ENCODE measurements at places on chromosomes 2 and 18. TPM values are rescaled to one million over a fixed set of nuclear protein-coding genes. Genes with fewer than 3 reads are reported as not detected.

Gene AQP12B
- not detected for total RNA-seq

Gene NXPH2
- total RNA-seq = not detected

GRCh38 chr2:225999692-226000091, 600.2 kb downstream of the NYAP2 start:
- no peak for DNase-seq

Gene IL1B
- not detected for total RNA-seq

GRCh38 chr2:2187196-2187595, 143.9 kb downstream of the MYT1L start:
- DNase-seq = no peak

Gene RND3
- total RNA-seq = 25.5 TPM

Gene ECEL1
- total RNA-seq = not detected

DNA sequence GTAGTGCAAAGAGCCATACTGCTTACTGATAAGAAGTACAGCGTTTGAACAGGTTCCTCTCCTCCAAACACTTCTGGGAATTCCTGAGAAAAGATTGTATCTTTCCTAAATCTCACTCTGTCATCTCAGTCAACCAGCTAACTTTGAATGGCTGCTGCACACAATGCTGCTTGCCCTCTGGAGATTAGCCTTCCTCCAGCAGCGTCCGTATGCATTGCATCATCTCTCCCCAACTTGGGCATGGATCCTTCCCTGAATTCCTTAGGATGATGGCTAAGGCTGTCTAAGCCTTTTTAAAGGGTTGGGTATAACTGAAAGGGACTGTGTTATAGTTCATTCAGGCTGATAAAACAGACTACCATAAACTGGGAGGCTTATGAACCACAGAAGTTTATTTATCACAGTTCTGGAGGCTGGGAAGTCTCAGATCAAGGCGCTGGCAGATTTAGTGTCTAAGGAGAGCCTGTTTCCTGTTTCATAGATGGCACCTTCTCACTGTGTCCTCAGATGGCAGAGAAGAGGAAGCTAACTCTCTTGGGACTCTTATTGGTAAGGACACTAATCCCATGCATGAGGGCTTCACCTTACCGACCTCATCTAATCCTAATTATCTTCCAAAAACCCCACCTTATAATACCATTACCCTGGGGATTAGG, 105.3 kb downstream of the PAX3 start:
- DNase-seq = no peak

DNA sequence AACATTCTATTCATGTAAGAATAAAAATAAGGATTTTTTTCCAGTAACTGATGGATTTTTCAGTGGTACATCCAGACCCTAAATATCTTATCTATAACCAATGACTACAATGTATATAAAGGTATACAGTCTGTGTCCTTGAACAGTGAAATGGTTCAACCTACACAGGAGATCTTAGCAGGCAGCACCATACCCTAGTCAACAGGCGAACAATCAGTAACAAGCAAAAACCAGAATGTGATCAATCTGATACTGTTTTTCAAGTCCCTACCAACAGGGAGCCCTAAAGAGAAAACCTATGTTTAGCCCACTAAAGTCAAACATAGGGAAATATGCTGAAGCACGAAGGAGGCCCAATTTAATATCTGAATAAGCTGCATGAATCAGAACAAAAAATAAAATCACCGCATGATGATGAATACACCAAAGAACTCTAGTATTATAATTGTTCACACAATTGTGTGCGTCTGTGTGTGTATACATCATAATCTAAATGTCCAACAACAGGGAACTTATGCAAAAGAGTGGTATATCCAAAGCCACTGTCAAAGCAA, 26.0 kb downstream of the PTPN2 start:
- DNase-seq = no peak

GRCh38 chr2:177335917-177336450, 56.6 kb upstream of the AGPS start:
- DNase-seq = no peak

Gene DSG4
- total RNA-seq = not detected

- DNase-seq = peak; percentile 50
These were observed 46.4 kb downstream of the CCDC85A start for GRCh38 chr2:56230156-56230555.

GRCh38 chr2:134454931-134455330, 201.1 kb downstream of the MGAT5 start:
- DNase-seq = no peak

Gene TMEM200C
- under 0.01 TPM for total RNA-seq

DNA sequence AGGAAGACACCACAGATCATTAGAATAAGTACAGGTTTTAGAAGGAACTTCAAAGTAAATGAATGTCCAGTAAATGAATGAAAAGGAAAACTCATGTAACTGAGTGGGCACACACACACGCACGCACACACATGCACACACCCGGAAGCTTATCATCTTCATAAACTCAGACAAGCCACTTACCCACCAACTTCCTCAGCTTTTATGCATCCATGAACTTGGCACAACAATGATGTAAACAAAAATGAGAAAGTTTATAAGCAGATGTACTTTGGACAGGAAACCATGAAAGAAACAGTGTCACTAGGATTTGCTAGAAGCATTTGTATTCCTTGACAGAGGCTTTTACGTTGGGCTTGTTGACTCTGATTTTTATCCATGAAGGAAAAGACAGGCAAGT, 23.2 kb downstream of the RNF152 start:
- no peak for DNase-seq

- DNase-seq = no peak
These were observed 98.1 kb upstream of the ZFP36L2 start for GRCh38 chr2:43324259-43325106.

DNA sequence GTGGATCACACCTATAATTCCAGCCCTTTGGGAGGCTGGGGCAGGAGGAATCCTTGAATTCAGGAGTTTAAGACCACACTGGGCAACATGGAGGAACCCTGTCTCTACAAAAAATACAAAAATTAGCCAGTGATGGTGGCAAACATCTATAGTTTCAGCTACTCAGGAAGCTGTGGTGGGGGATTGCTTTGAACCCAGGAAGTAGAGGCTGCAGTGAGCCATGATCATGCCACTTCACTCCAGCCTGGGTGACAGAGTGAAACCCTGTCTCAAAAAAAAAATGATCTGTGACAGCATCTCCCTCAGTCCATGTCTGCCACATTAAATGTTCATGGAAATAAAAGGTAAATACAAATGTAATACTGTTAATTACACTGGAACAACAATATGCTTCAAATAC, 121.4 kb upstream of the COL5A2 start:
- DNase-seq = no peak

DNA sequence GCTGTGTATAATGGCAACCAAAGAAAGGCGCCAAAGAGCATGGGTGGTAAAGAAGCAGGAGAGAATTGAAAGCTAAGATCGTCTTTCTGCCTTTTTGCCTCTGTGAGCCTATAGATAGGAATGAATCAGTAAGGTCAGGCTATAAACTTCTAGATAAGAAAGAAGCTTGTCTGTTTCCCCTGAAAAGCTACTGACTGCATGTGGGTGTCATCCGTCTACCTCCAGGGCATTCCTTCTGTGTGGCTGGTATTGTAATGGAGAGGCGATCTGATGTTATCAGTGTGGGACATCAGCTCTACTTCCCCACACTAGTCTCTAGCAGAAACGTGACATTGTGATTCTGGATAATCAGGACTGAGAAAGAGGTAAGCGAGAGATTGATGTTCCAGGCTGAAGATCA, 63.4 kb upstream of the PLA2R1 start:
- no peak for DNase-seq

DNA sequence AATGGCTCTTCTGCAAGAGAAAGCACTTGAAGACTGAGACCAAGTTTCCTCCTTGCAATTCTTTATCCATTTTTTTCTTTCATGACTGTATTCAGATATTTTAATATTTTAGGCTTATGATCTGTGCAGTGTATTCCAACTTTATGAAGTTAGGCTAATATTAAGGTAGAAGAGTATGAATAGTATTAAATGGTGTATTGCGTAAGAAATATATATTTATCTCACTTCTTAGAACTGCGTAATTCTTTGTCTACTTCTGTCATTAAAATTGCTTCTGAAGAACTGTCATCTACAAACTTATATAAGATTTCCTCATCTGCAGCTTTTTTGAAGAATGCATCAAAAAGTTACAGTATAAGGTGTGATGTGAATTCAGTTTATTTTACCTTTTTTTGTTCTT, 183.2 kb downstream of the DLGAP1 start:
- no peak for DNase-seq

Gene ADD2
- 23.4 TPM for total RNA-seq

- DNase-seq = no peak
These were observed 13.7 kb upstream of the TET3 start for GRCh38 chr2:73970850-73971471.

Measured in dermis microvascular lymphatic vessel endothelial cell (primary cell).